Activated CD8-positive, alpha-beta memory T cell treated with anti-CD3 and anti-CD28 coated beads for 4 hours (primary cell): ENCODE measurements at places on chromosomes 6 and 20.

DNA sequence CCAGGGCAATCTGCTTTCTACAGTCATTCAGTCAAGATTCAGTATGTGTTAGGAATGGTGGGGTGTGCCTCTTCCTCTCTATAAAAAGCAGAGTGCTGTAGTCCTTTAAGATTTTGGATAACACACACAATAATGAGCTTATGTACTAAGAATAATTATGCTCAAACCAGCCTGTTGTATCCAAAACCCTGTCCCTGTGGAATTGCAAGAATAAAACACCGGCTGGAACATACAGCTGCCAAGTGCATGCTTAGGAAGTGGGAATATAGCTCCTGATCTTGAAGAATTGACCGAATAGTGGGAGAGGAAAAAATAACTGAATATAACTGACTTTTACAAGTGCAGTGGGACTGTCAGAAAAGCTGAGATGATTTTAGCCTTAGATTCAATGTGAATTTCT is 979 bp upstream of the MOCS1 start:
- no peak for DNase-seq

GRCh38 chr20:35039146-35039545 is 53.5 kb downstream of the TRPC4AP start:
- DNase-seq: no peak

- DNase-seq: no peak
These were observed 24.3 kb upstream of the MRPS10 start for GRCh38 chr6:42241915-42242314.

- DNase-seq: no peak
These were observed 68.1 kb upstream of the TBXT start for GRCh38 chr6:166235666-166236292.

- no peak for DNase-seq
These were observed 40.9 kb downstream of the RNF182 start for GRCh38 chr6:13965582-13966127.

DNA sequence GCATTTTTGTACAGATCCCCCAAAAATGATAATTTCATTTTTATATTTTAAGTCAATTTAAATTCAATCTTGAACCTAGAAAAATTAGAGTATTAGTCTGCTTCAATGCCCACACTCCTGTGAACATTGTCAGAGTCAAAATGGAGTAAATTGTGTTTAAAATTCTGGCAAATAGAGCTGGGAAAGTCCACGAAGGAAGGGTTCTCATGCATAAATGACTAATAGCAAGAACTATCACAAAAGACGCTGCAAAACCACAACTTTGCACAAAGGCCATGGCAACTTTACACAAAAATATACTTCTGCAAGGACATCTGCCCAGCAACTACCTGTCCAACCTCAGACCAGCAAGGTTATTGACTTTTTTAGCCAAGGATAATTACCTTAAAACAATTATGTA is 203.2 kb upstream of the SMLR1 start:
- no peak for DNase-seq

DNA sequence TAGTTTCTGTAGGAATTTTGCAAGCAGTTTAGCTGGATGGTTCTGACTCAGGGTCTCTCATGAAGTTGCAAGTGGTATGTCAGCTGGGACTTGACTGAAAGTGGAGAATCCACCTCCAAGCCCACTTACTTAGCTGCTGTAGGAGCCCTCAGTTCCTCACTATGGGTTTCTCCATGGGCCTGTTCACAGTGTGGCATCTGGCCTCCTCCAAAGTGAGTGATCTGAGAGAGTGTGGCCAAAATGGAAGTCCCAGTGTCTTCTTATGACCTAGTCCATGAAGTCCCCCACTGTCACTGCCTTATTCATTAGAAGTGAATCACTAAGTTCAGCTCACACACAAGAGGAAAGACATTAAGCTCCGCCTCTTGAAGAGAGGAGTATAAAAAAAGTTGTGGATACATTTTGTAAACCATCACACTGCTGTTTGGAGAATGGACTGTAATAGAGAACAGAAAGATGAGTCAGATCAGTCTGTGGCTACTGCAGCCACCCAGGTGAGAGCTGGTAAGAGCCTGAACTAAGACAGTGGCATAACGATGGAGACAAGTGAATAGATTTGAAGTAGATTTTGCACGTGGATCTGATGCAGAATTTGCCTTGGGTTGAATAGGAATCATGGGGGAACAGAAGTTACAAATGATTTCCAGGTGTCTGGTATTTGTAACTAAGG is 4.9 kb upstream of the NELFCD start:
- no peak for DNase-seq

- DNase-seq: no peak
These were observed 6.5 kb downstream of the LOC128125822 start for GRCh38 chr6:63578757-63579156.

- no peak for DNase-seq
These were observed 13.8 kb downstream of the ECT2L start for GRCh38 chr6:138809677-138810076.

- no peak for DNase-seq
These were observed 287.0 kb downstream of the CDC5L start for GRCh38 chr6:44674226-44675155.

DNA sequence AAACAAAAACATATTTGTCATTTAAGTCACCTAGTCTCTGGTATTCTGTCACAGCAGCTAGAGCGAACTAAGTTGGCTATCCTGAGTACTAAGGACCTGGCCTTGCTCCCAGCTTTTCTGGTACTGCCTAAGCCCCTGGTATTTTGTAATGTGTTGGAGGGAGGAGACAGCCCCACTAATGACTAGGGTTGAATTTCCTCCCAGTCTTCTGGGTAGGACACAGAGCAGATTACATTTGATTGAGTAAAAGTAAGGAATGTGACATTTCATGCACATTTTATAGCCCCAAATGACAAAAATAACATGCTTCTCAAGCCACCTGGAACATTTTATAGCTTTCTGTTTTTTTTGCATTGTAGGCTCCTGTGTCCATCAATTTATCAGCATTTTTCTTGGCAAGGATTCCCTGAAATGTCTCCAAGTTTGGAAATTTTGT is 47.9 kb upstream of the DDR1 start:
- DNase-seq: no peak

- DNase-seq: no peak
These were observed 4.0 kb downstream of the IRF4 start for GRCh38 chr6:395432-396125.
